Bronchial epithelial cell (primary cell): ENCODE measurements at places on chromosomes 5 and 9.

DNA sequence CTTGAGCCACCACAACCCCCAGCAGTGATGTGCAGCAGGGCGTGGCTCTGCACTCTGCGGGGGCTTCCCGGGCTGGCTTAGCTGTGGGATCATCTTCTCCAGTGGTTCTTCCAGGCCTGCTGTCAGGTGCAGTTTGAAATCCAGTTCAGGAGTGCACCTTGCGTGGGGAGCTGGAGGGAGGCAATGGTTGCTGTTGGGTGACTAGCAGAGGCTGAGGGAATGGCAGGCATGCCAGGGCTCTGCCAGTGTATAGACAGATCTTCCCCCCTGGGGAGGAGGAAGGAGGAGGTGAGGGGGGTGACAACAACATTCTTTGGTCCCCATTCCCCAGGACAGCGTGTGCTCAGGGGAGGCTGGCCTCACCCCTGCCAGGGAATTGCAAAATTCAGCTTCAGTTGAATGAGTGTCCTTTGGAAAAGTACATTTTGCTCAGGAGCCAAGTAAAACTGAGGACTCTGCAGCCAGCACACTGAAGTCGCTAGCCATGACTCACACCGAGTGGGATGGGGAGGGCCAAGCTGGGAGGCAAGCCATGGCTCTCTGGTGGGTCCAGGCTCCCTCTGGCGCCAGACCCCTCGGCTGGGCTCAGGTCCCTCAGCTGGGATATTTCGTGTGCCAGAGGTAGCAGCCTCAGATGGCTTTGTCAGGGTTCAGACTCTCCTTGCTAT, 35.0 kb downstream of the ERGIC1 start:
- peak; percentile 80 for DNase-seq

DNA sequence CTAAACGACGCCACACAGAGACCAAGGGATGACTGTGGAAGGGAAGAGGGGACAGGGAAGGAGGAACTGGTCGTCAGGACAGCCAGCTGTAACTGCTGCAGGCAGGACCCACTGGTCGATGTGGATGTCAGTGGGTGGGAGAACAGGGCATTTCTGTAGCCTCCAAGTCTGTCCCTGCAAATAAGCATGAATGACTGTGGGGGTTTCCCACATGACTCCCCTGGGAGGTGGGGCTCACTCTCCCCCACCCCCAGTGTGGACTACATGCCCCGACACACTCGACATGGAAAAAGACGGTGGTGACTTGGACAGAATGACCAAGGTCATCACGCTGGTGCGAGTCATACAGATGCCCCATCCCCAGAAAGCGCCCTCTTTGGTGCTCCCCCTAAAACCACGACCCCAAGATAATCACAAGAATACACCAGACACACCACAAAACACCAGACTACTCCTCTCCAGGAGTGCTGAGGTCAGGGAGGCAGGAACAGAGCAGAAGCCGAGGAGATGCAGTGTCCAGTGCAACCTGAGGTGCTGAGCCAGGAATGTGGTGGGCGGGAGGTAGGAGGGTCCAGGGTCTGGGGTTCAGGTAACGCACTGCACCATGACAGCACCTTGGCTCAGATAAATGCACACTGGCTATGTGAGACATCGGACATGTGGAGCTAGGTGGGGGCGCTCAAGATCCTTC, 64.9 kb downstream of the SECISBP2 start:
- DNase-seq: no peak

DNA sequence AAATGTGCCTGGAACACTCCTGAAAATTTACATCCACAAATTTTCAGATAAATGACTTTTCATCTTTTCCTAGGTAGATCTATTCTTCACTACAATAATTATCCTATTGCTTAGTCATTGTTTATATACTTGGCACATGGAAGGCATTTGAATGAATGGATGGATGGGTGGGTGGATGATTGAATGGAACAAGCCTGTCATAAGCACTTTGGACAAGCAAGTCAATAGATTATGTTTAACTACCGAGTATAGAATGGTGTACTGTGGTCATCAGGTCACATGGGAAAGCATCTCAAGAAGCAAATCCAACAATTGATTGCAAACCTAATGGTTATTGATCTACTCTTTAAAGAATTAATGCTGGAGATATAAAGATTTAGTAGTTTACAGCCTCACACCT, 114.4 kb upstream of the DMRTA1 start:
- DNase-seq: peak; percentile 60

DNA sequence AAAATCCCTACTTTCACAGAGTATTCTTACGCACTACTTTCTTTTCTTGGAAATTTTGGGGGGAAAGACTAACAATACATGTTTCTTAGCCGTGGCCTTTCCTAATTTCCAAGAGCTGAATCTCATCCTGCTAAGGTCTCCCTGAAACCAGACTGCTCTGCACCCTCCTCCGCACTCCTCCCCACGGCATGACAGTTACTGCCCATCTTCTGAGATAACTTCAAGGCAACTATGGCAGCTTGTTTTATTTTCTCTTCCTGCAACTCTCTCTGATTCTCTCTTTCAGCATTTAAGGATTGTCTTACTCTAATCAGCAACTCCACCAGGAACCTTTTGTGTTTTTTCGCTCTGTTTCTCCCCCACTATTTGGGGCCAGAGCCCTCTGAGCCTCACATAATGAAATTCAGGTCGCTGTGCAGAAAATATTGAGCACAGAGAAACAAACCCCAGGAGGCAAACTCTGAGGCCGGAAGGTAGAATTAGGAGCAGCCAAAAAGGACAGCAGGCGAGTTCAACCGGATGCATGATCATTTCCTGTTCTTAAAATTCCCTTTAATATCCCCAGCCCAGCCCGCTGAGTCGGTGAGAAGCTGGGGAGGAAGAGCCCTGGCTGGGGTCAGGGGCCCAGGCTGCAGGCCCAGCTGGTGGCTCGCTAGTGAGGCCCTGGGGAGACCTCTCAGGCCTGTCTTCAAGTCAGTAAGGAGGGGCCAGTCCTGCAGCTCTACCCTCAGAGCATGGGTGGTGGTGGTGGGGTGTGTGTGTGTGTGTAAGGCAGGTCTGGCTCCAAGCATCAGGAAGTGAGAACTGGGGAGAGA, 213.6 kb upstream of the S1PR3 start:
- DNase-seq: no peak

GRCh38 chr9:122463828-122464632, 13.7 kb downstream of the OR1J1 start:
- DNase-seq: no peak

- no peak for DNase-seq
Observed at GRCh38 chr9:88905506-88905905, 85.8 kb upstream of the S1PR3 start.

GRCh38 chr9:16825971-16826625, 44.4 kb downstream of the BNC2 start:
- no peak for DNase-seq

- peak; percentile 64 for DNase-seq
Observed at GRCh38 chr5:98999631-99000030, 70.8 kb upstream of the CHD1 start.

DNA sequence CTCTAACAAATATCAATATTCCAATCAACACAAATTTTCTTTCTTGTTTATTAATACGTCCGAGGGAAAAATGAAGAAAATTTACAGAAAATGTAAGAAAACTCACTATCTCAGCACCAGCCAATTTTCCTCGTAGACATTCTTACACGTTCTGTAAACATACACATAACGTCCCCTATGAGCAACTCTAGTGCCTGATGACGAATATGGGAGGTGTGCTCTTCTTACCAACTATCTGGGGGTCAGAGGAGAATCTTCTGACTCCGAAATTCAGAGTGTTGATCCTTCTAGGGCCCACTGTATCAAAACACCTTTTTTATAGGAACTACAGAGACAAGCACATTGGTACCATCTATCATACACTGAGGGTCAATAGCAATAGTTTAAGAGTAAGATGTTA, 198.7 kb downstream of the GAPVD1 start:
- DNase-seq: no peak

GRCh38 chr5:134527156-134527960, 1.9 kb downstream of the JADE2 start:
- DNase-seq: peak; percentile 71

DNA sequence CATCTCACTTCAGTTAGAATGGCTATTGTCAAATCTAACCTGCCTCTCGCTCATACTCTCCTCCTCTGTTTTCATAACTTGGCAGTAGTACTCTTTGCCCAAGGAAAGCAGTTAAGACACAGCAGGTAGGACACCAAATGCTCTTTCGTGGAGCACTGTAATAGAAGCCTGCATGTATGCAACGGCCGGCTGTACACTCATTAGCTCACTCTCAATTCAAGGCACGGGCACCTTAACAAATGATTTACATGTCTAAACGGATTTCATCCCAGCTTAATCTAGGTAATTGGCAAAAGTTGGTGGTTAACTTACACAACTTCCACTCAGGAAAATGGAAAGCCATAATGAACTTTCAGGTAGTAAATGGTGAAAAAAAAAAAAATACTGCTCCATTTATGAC, 14.9 kb downstream of the DEPDC1B start:
- DNase-seq: no peak

DNA sequence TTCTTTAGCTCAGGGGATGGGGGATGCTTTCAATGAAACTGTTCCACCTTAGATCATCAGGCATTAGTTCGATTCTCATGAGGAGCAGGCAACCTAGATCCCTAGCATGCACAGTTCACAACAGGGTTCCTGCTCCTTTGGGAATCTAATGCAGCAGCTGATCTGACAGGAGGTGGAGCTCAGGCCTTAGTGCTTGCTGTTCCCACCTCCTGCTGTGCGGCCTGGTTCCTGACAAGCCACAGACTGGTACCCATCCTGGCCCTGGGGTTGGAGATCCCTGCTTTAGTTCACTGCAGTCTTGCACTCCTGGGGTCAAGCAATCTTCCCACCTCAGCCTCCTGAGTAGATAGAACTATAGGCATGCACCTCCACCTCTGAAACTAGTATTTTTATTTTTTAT, 1369.8 kb upstream of the NUDT12 start:
- no peak for DNase-seq

GRCh38 chr9:92406477-92406876, 2.1 kb upstream of the OGN start:
- no peak for DNase-seq

DNA sequence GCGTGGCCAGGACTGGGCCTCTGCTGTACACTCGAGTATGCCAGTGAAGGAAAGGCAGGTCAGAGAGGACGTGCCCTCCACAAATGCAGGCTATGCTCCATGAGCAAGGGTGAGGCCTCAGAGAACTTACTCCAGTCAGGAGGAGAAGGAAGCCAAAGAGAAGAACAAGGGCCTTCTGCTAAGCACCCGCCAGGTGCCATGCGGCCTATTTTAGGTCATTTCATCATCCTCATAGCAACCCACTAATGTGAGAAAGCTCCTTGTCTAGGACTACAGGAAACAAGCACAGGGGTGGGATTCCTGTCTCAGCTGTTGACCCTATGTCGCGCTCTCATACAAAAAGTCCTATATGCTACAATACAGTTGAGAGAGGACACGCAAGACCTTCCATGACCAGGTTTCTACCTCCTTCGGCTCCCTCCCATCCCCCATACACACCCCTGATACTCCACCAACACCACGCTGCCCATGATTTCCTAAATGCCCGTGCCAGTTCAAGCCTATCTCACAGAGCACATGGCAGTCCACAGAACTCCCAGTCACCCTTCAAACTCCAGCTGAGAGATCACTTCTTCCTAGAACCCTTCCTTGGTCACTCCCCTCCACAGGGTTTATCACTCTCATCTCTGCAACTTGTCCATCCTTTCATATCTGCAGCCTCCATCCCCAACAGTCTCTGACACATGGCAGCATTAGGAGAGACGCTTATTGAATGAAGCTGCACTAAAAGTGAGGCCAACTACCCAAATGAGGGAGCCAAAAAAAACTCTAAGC, 26.8 kb downstream of the PSMB7 start:
- DNase-seq: no peak

- DNase-seq: no peak
Observed at GRCh38 chr9:120888626-120889025, 11.6 kb upstream of the PHF19 start.
